ENCODE measurements at places on chromosomes 3 and 15. TPM values are rescaled to one million over a fixed set of nuclear protein-coding genes. Genes with fewer than 3 reads are reported as not detected.

The CCDC54 gene
- total RNA-seq, result not detected

DNA sequence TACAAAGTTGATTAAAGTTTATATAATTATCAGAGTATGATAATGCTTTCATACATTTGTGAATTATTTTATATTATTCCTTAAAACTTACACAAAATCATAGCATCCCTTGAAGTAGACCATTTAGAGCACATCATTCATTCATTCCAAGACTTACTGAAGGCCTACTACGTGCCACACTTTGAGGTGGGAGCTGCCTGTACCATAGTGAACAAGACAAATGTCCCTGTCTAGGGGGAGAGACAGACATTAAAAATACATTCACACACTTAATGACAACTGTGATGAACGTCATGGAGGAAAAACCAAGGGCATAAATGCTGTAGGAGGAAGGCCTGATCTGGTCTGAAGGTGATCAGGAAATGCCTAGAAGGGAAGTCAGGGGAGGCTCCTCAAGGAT lies 12.1 kb downstream of the MCCC1 start:
- no peaks in the 10 kb centered on the region for H3K27me3 ChIP-seq
- DNase-seq, result no peak
- no peaks in the 10 kb centered on the region for H3K4me1 ChIP-seq

The SSUH2 gene
- total RNA-seq, result 18.0 TPM

GRCh38 chr15:73994912-73995622 lies 551 bp downstream of the PML start:
- H3K27ac ChIP-seq, result peak overlapping the region; percentile 81
- peaks cover 42% of the 10 kb centered on the region for H3K4me1 ChIP-seq
- H3K36me3 ChIP-seq, result no peaks in the 10 kb centered on the region
- no peaks in the 10 kb centered on the region for H3K27me3 ChIP-seq
- H3K4me3 ChIP-seq, result peak overlapping the region; percentile 94
- no peak for DNase-seq

The GOLGA6L2 gene
- total RNA-seq, result not detected

DNA sequence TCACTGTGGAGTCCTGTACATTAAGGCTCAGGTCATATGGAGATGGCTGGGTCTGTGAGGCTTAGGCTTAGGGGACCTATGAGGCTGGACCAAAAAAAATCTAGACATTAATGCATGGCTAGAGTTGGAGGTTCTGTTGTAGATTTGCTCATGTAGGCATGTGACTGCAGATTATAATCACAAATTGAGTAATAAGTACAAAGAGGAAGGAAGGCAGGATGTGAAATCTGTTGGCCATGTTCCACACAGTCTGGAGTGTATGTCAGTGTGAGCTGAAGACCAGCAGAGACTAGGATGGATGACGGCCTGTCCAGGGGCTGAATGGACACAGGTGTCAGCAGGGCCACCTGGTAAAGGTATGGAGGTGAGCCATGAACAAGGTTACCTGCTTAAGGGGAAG lies at the start of gene ST3GAL6:
ST3GAL6 (plus strand) TSS at position 265 of the 400 bp plus-strand sequence. CDS start 5,101 bp downstream, outside the sequence.
- peaks cover 55% of the 10 kb centered on the region for H3K4me1 ChIP-seq
- no peak for DNase-seq
- peaks cover 2% of the 10 kb centered on the region for H3K36me3 ChIP-seq
- no peaks in the 10 kb centered on the region for H3K27me3 ChIP-seq
- H3K27ac ChIP-seq, result peak within 1 kb of the TSS; percentile 66

The IL17RB gene
- total RNA-seq, result 3.1 TPM

DNA sequence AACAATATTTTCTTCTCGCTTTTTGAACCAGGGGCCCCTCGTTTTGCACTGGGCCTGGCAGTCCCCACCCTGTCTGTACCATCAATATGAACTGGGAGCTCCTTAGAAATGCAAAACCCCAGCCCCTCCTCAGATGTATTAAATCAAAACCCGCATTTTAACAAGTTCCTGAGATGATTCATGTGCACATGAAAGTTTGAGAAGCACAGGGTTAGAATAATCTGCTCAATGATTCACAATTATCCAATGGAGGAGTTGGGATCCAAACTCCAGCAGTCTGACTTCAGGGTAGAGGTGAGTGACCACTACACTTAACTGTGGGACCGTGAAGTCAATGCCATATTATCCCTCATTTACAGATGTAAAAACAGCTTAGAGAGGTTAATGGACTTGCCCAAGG lies 256.4 kb downstream of the IGSF11 start:
- no peak overlapping the region for H3K4me3 ChIP-seq
- no peaks in the 10 kb centered on the region for H3K27me3 ChIP-seq
- H3K36me3 ChIP-seq, result no peaks in the 10 kb centered on the region
- H3K4me1 ChIP-seq, result peaks cover 12% of the 10 kb centered on the region
- DNase-seq, result no peak

The ASTE1 gene
- total RNA-seq, result 11.4 TPM

DNA sequence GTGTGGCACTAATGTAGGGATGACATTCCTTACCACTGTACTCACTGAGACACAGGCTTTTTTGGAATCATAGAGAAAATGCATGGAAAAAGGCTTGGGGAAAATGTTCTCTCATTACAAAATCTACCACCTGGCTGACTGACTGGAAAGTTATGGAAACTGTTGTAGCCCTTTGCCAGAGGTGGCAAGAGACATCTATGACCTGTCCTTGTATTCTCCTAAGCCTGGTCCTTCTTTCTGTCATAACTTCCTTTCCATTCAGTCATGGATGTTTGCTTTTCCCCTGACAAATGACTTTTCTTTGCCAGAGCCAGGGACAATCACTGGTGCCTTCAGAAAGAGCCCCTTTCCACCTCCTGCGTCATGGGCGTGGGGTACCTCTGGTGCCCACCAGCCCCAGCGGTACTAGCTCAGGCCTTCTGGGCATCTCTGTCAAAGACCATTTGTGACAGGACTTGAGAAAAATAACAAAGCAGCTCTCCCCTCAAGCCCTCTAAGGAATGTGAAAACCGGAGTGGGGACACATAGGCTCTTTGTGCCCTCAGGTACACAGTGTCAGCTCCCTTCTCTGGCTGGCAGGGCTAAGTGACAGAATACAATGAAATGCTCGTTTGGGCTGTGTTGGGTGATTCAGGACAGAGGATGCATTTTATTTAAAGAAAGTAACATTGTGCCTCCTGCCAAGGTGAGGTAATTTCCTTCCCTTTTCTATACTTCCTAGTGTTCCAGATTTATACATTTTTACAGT lies 381.1 kb upstream of the RASGRP1 start:
- H3K27me3 ChIP-seq, result no peaks in the 10 kb centered on the region
- H3K36me3 ChIP-seq, result no peaks in the 10 kb centered on the region
- no peak overlapping the region for H3K4me3 ChIP-seq
- DNase-seq, result no peak
- no peak overlapping the region for H3K27ac ChIP-seq

The C3orf22 gene
- total RNA-seq, result not detected

DNA sequence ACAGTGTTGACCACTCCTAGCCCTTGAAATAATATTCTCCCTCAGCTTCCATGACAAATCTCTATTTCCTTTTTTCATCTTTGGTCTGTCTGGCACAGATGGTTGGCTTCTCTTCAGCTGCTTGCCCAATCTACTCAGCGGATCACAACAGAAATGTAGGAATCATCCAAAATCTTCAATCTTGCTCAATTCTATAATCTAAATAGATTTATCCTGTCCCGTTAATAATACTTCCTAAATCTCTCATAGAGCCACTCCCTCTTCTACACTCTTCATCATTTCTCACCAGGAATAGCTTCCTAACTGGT lies 3.8 kb downstream of the PEAK1 start:
- peaks cover 10% of the 10 kb centered on the region for H3K4me1 ChIP-seq
- H3K4me3 ChIP-seq, result no peak overlapping the region
- H3K27me3 ChIP-seq, result no peaks in the 10 kb centered on the region

The CTDSPL2 gene
- total RNA-seq, result 85.7 TPM

The ZMYND10 gene
- 2.3 TPM for total RNA-seq

- H3K27me3 ChIP-seq, result no peaks in the 10 kb centered on the region
- DNase-seq, result no peak
- H3K4me1 ChIP-seq, result no peaks in the 10 kb centered on the region
- no peak overlapping the region for H3K27ac ChIP-seq
- H3K4me3 ChIP-seq, result no peak overlapping the region
Measured at GRCh38 chr3:140536926-140537726, 140.7 kb upstream of the TRIM42 start.

- H3K27ac ChIP-seq, result no peak overlapping the region
- no peaks in the 10 kb centered on the region for H3K4me1 ChIP-seq
- no peaks in the 10 kb centered on the region for H3K36me3 ChIP-seq
- no peak overlapping the region for H3K4me3 ChIP-seq
- no peaks in the 10 kb centered on the region for H3K27me3 ChIP-seq
Measured at GRCh38 chr15:66897416-66897815, 168.0 kb upstream of the SMAD3 start.

DNA sequence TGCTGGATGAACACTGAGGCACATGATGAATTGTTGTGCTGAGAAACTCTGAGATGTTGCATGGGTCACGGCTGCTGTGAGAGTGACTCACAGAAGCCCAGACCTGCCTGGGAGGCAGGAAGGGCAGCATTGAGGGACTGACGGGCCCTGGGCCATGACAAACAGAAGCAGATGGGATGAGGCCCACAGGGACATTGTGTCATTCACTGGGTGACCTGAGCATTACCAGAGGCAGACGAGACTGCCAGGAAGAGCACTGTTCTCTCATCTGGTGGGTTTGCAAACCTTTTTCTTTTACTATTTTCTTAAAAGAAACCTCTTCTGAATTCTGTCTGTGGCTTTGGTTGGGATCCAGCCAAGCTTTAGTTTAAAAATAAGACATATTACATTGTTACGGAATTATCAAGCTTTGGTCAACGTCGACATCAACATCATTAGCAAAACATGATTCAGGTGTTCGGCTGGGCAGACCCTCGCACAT lies 67.8 kb downstream of the BDH1 start:
- peaks cover 14% of the 10 kb centered on the region for H3K4me1 ChIP-seq
- H3K27ac ChIP-seq, result peak overlapping the region; percentile 37
- H3K4me3 ChIP-seq, result no peak overlapping the region
- H3K36me3 ChIP-seq, result no peaks in the 10 kb centered on the region

The MYO5A gene
- total RNA-seq, result 27.1 TPM

- no peaks in the 10 kb centered on the region for H3K4me1 ChIP-seq
- H3K27ac ChIP-seq, result no peak overlapping the region
- no peaks in the 10 kb centered on the region for H3K36me3 ChIP-seq
- no peak overlapping the region for H3K4me3 ChIP-seq
- H3K27me3 ChIP-seq, result no peaks in the 10 kb centered on the region
Measured at GRCh38 chr3:151328298-151328995, 902 bp downstream of the P2RY13 start.

The ROPN1 gene
- not detected for total RNA-seq

- no peak overlapping the region for H3K4me3 ChIP-seq
- H3K27me3 ChIP-seq, result no peaks in the 10 kb centered on the region
- H3K27ac ChIP-seq, result no peak overlapping the region
- peaks cover 4% of the 10 kb centered on the region for H3K36me3 ChIP-seq
- H3K4me1 ChIP-seq, result no peaks in the 10 kb centered on the region
- DNase-seq, result no peak
Measured at GRCh38 chr3:59456852-59457485, 407.1 kb upstream of the CFAP20DC start.

- H3K4me1 ChIP-seq, result peaks cover 3% of the 10 kb centered on the region
- no peak for DNase-seq
- H3K27me3 ChIP-seq, result peaks cover 4% of the 10 kb centered on the region
- no peak overlapping the region for H3K4me3 ChIP-seq
- no peaks in the 10 kb centered on the region for H3K36me3 ChIP-seq
- H3K27ac ChIP-seq, result no peak overlapping the region
Measured at GRCh38 chr3:193840111-193840641, 247.2 kb downstream of the OPA1 start.

The ZNF660 gene
- total RNA-seq, result 29.8 TPM

DNA sequence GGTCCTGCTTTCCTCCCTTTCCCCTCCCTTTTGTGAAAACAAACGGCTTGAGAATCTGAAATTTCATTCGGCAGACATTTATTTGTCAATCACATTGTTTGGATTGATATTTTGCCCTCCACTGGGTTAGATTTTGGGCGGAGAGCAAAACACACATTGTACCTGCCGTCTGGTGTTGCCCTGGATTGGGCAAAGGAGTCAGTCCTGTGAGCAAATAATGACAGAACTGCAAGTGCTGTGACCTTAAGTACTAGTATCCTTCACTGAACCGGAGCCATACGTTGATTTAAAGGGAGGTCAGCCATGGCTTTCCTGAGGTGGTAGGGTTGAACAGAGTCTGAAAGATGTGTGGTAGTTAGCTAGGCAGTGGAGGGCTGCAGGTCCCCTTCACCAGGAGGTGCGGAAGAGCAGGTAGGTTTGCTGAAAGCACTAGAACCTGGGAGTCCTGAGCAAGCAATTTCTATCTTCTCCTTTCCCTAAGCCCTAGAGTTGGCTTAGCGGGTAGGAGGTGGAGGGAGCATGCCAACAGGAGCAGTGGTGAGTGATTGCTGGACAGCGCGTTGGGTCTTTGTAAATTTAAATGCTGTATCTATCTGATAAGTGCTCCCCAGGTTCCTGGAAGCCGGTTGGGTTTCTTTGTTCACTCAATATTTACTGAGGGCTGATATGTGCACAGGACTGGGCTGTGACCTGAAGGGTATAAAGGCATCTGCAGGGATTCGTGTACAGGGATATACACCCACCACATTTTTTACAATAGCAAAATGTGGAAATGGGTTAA lies 2.0 kb downstream of the PDIA5 start:
- peaks cover 31% of the 10 kb centered on the region for H3K4me1 ChIP-seq
- H3K36me3 ChIP-seq, result peaks cover 2% of the 10 kb centered on the region
- peak overlapping the region; percentile 91 for H3K4me3 ChIP-seq

The GASK1A gene
- 2.1 TPM for total RNA-seq

GRCh38 chr15:96692826-96693225 lies 362.3 kb downstream of the NR2F2 start:
- H3K4me3 ChIP-seq, result no peak overlapping the region
- no peak for DNase-seq
- no peak overlapping the region for H3K27ac ChIP-seq

DNA sequence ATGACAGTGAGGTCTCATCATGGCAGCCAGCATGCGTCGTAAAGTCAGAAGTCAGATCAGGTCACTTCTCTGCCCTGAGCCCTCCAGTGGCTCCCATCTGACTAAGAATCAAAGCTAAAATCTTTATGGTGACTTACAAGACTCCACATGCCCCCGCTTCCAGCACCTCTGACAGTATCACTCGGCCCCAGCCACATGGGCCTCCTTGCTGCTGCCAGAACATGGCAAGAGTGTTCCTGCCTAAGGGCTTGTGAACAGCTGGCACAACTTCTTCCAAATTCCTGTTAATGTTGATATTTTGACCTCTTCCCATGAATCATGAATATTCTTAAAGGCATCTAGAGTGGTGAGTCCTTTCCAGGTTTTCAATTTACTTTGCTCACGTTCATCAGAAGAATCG lies 20.5 kb downstream of the POLR2M start:
- H3K4me1 ChIP-seq, result no peaks in the 10 kb centered on the region
- peaks cover 15% of the 10 kb centered on the region for H3K36me3 ChIP-seq
- H3K27me3 ChIP-seq, result no peaks in the 10 kb centered on the region
- DNase-seq, result no peak
- no peak overlapping the region for H3K4me3 ChIP-seq

DNA sequence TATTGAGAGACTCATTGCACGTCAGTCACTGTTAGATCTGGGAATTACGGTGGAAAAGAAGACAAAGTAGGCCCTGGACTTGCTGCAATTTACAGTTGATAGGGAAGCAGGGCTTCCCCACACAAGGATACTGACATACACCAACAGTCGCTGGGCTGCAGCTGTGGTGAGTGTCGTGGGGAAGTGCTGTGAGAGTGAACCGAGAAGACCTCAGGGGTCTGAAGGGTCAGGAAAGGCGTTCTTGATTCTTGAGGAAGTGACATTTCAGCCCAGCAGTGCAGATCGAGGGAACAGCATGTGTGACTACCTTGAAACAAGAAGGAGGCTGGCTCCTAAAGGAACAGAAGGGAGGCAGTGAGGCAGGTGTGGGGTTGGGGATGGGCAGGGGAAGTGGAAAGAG lies 22.5 kb downstream of the MYZAP start:
- DNase-seq, result no peak
- no peak overlapping the region for H3K27ac ChIP-seq
- H3K27me3 ChIP-seq, result no peaks in the 10 kb centered on the region
- no peaks in the 10 kb centered on the region for H3K36me3 ChIP-seq
- no peaks in the 10 kb centered on the region for H3K4me1 ChIP-seq

The AADACL2 gene
- total RNA-seq, result not detected

Data from neural crest cell (in vitro differentiated cells).